CD4-positive, alpha-beta T cell treated with Interleukin-17A for 1 hour (primary cell): ENCODE measurements at places on chromosomes 2 and 18.

DNA sequence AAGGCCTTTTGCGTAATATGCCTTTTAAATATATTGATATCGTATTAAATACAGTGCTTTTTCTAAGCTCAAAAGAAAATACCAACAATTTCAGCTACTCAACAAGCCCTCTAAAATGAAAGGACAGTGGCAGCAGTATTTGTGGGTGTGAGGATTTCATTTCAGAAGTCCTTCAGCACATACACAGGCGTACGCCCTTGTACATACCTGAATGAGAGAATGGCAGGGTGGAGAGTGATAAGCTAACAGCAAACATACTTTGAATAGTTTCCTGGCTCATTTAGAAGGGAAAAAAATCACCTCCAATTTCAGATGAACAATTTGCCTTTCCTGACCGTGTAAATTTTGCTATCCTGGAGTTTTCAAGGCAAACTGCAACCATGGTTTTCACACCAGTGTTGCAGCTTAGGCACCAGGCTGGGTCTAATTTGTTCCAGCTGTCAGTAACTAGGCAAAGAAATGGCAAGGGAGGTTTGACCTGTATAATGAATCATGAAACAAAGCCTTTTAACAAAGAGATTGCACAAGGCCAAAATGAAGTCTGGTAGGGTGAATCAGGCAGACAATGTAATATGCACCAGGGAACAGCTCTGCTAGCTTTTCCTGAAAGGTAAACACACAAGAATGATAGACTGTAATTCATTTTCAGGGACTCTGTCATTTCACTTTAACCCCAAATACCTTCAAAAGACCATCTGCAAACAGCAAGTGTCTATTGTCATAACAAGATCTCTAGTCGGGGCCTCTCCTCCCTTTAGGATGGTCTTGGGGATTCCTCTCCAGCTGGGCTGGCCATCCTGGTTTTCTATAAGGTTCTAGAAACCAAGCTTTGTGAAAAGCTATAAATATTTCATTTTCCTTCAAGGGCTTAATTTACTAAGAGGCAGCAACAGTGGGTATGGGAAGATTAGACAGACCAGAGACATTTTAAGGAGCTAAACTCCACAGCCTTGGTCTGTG lies 11.5 kb downstream of the ANKRD29 start:
- DNase-seq, result no peak

DNA sequence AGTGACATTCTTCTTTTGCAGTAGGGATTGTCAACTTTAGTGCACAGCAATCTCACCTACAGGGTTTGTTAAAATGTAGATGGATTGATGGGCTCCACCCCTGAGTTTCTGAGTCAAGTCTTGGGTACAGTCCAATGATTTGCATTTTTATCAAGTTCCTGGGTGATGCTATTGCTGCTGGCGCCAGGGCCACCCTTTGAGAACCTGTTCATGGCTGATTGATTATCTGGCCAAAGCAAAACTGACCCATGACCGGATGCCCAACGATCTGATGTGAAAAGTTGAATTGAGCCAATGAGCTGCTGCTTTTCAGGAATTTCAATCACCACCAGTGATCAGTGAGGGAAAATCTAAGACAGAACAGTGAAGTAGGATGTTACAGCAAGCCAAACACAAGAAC lies 675.3 kb downstream of the TMEM182 start:
- no peak for DNase-seq

DNA sequence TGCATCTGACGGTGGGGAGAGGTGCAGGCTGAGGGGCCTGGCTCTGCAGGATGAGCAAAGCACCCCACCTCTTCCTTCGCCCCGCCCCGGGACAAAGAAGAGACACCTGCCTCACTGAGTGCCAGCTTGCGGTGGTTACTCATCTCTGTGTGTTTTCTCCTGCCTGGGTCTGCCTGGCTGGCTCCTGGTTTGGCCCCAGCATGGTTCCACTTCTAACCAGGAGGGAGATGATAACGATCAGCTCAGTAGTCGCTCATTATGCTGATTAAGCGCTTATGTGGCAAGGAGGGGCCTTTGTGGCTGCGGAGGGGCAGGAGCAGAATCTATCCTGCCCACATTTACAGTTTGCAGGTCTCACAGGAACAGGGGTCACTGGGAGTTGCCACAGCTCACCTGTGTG lies 68.7 kb upstream of the EDAR start:
- peak; percentile 16 for DNase-seq

- no peak for DNase-seq
Observed at GRCh38 chr2:240731178-240731545, 39.5 kb downstream of the AQP12A start.

GRCh38 chr2:129376426-129377077 lies 602.9 kb upstream of the RAB6C start:
- no peak for DNase-seq

GRCh38 chr2:85394261-85394681 lies 15.9 kb downstream of the CAPG start:
- DNase-seq, result no peak

DNA sequence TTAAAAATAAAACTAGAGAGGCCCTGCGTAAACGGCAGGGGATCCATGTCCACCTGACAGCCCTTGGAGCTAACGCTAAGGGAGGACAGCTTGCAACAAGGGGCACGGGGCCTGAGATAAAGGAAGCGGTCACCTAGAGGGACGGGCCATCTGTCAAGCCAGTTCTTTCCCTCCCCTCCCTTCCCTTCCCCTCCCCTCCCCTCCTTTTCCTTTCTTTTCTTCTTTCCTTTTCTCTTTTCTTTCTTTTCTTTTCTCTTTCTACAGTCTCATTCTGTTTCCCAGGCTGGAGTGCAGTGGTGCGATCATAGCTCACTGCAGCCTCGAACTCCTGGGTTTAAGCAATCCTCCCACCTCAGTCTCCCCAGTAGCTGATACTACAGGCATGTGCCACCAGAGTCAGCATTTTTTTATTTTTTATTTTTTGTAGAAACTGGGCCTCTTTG lies 34.5 kb upstream of the CTAGE1 start:
- no peak for DNase-seq
